ENCODE measurements at places on chromosomes 12 and 14.

GRCh38 chr12:22230280-22230794 lies 104.2 kb downstream of the ST8SIA1 start:
- no peak overlapping the region for H3K4me3 ChIP-seq
- H3K27ac ChIP-seq: no peak overlapping the region
- H3K27me3 ChIP-seq: no peaks in the 10 kb centered on the region
- H3K36me3 ChIP-seq: no peaks in the 10 kb centered on the region
- H3K4me1 ChIP-seq: no peaks in the 10 kb centered on the region

- peak overlapping the region; percentile 60 for H3K4me3 ChIP-seq
- H3K27ac ChIP-seq: peak overlapping the region; percentile 98
- H3K27me3 ChIP-seq: no peaks in the 10 kb centered on the region
- no peaks in the 10 kb centered on the region for H3K36me3 ChIP-seq
- DNase-seq: no peak
Observed at GRCh38 chr14:77023001-77023996, 5.2 kb downstream of the IRF2BPL start.

GRCh38 chr12:130922511-130922953 lies 31.2 kb upstream of the ADGRD1 start:
- H3K4me3 ChIP-seq: no peak overlapping the region
- H3K27me3 ChIP-seq: no peaks in the 10 kb centered on the region
- DNase-seq: no peak
- no peaks in the 10 kb centered on the region for H3K36me3 ChIP-seq
- peak overlapping the region; percentile 69 for H3K27ac ChIP-seq

- no peaks in the 10 kb centered on the region for H3K27me3 ChIP-seq
- DNase-seq: no peak
- H3K4me1 ChIP-seq: no peaks in the 10 kb centered on the region
- H3K36me3 ChIP-seq: no peaks in the 10 kb centered on the region
- H3K4me3 ChIP-seq: no peak overlapping the region
Observed at GRCh38 chr12:106416273-106416672, 58.7 kb downstream of the POLR3B start.

GRCh38 chr14:96783915-96784224 lies 13.3 kb upstream of the VRK1 start:
- H3K4me3 ChIP-seq: no peak overlapping the region
- H3K36me3 ChIP-seq: no peaks in the 10 kb centered on the region
- DNase-seq: no peak
- no peaks in the 10 kb centered on the region for H3K4me1 ChIP-seq
- no peak overlapping the region for H3K27ac ChIP-seq
- no peaks in the 10 kb centered on the region for H3K27me3 ChIP-seq

DNA sequence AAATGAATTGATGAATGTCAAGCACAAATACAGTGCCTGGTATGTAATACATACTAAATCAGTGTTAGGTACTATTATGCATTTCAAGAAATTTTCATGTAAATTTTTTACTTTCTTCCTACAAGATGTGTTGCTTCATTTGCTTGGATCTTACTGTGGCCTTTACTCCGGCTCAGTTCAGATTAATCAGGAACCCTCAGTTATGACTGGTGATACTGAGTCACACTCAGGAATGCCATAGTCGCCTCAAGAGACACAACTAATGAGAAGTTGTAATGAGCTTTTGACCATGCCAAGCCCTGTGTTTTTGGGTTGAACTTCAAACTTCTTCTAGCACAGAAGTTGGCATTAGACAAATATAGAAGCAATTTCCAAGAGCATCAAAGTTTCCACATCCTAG lies 96.0 kb downstream of the TGFB3 start:
- no peaks in the 10 kb centered on the region for H3K27me3 ChIP-seq
- H3K36me3 ChIP-seq: peaks cover 5% of the 10 kb centered on the region
- DNase-seq: no peak
- H3K4me3 ChIP-seq: no peak overlapping the region
- H3K27ac ChIP-seq: peak overlapping the region; percentile 53

DNA sequence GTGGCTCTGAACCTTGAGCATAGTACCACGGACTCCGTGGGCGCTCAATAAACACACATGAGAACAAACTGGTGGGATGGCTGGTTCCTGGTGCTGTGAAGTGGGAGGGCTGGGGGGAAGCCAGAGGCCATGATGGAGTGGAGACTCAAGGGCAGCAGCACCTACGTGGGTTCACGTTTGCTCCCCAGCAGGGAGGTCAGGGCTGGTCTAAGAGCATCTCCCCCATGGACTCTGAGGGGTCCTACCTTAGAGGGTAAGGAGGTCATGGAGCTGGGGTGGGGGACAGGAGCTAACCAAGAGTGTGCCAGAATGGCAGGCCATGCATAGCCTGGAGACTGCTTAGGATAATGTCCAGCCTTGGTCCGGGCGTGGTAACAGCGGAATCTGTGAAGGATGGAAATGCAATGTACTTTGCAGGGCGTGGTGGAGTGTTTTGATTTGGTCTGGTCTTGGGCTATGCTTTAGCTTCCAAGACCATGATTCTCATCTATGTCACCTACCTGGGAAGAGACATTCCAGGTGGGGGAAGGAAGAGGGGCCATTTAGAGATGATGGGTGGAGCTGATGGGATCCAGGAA lies 103.0 kb downstream of the PRMT8 start:
- no peaks in the 10 kb centered on the region for H3K27me3 ChIP-seq
- H3K4me3 ChIP-seq: no peak overlapping the region
- no peaks in the 10 kb centered on the region for H3K4me1 ChIP-seq
- DNase-seq: no peak
- H3K36me3 ChIP-seq: no peaks in the 10 kb centered on the region

- no peak overlapping the region for H3K27ac ChIP-seq
- H3K4me3 ChIP-seq: no peak overlapping the region
- H3K27me3 ChIP-seq: no peaks in the 10 kb centered on the region
- peaks cover 37% of the 10 kb centered on the region for H3K4me1 ChIP-seq
- H3K36me3 ChIP-seq: no peaks in the 10 kb centered on the region
Observed at GRCh38 chr14:89378119-89378518, 38.9 kb downstream of the FOXN3 start.

DNA sequence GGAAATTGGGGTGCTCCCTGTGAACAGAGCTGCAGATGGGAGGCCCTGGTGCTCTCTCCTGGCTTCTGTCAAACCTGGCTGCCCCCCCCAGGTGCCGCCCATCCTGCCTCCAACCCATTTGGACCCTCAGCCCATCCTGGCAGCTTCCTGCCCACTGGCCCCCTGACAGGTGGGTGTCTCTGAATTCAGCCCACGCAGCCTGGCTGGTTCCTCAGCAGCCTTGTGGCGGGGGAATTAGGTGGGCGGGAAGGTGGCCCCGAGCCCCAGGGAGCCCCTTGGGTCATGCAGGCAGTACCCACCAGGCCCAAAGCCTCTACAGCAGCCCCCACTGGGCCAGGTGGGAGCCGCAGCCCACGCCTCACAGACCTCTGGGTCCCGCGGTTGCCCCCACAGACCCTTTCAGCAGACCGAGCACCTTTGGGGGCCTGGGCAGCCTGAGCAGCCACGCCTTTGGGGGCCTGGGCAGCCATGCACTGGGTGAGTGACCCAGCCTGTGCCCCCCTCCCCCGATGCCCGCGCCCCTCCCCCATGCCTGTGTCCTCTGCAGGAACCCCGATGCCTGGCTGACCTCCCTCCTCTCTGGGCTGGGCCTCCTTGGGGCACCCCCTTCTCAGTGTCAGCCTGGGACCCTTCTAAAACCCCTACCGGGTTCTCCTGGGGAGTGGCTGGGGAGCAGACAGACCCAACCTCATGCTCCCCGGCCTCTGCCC lies 28.9 kb downstream of the LRCOL1 start:
- DNase-seq: no peak
- peak overlapping the region; percentile 45 for H3K4me3 ChIP-seq
- H3K27me3 ChIP-seq: no peaks in the 10 kb centered on the region
- H3K4me1 ChIP-seq: no peaks in the 10 kb centered on the region

- DNase-seq: no peak
- no peak overlapping the region for H3K4me3 ChIP-seq
Observed at GRCh38 chr12:51636986-51637385, 46.0 kb downstream of the SCN8A start.

GRCh38 chr14:58356268-58356667 lies 39.5 kb upstream of the TOMM20L start:
- peaks cover 17% of the 10 kb centered on the region for H3K4me1 ChIP-seq
- H3K27ac ChIP-seq: no peak overlapping the region
- no peaks in the 10 kb centered on the region for H3K27me3 ChIP-seq
- H3K4me3 ChIP-seq: no peak overlapping the region
- no peaks in the 10 kb centered on the region for H3K36me3 ChIP-seq

GRCh38 chr12:6773590-6774351 lies 1.5 kb downstream of the LAG3 start:
- DNase-seq: no peak
- H3K4me3 ChIP-seq: peak overlapping the region; percentile 16
- H3K4me1 ChIP-seq: peaks cover 43% of the 10 kb centered on the region
- H3K27ac ChIP-seq: peak overlapping the region; percentile 2

DNA sequence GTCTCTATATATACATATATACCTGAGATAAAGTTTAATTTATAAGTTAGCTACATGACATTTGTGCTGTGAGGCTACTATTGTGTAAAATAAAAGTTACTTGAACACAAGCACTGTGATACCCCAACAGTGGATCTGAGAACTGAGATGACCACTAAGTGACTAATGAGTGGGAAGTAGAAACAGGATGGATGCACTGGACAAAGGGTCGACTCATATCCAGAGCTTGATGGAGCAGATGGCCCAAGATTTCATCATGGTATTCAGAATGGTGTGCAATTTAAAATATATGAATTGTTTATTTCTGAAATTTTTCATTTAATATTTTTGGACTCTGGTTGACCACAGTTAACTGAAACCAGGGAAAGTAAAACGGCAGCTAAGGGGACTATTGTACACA lies 908.6 kb upstream of the MDGA2 start:
- H3K27me3 ChIP-seq: no peaks in the 10 kb centered on the region
- no peak overlapping the region for H3K27ac ChIP-seq
- H3K4me3 ChIP-seq: no peak overlapping the region
- DNase-seq: no peak

DNA sequence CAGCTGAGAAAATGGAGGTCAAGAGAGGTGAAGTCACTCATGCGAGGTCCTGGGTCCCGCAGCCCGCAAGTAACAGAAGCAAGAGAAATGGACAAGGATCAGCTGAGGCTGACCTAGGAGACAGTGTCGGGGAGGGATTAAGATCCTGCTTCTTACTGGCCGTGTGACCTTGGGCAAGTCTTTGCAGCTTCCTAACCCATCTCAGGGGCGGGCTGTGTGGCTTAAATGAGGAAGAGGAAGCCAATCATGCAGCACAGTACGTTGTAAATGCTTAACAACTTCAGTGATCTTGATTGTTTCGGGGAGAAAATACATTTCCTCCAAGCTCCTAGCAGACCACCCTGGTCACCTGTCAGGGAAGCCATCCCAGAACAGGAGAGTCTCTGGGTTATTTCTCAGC lies 7.1 kb upstream of the PGF start:
- H3K27me3 ChIP-seq: no peaks in the 10 kb centered on the region
- no peaks in the 10 kb centered on the region for H3K36me3 ChIP-seq
- peaks cover 4% of the 10 kb centered on the region for H3K4me1 ChIP-seq
- no peak for DNase-seq
- H3K4me3 ChIP-seq: no peak overlapping the region

DNA sequence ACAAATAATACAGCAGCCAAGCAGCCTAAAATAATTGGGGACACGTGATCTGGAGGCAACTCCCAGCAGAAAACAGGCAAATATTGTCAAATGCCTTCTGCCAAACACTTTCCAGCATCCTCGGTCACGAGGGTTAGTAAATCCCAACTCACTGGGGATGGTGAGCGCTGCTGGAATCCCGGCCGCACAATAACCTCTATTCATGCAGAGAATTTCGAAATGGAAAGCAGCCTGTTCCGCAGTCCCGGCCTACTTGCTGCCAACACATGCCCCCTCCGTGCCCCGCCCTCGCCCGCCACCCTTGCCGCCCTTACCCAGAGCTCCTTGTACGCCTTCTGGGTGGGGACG lies 62.2 kb downstream of the RFX4 start:
- no peaks in the 10 kb centered on the region for H3K4me1 ChIP-seq
- no peaks in the 10 kb centered on the region for H3K27me3 ChIP-seq
- H3K27ac ChIP-seq: no peak overlapping the region

- no peak overlapping the region for H3K4me3 ChIP-seq
- no peaks in the 10 kb centered on the region for H3K4me1 ChIP-seq
- H3K27me3 ChIP-seq: no peaks in the 10 kb centered on the region
- no peaks in the 10 kb centered on the region for H3K36me3 ChIP-seq
- no peak overlapping the region for H3K27ac ChIP-seq
Observed at GRCh38 chr12:33605757-33606156, 166.1 kb upstream of the SYT10 start.

GRCh38 chr12:47216150-47216677 lies 136.5 kb upstream of the AMIGO2 start:
- no peaks in the 10 kb centered on the region for H3K36me3 ChIP-seq
- no peak overlapping the region for H3K4me3 ChIP-seq
- H3K4me1 ChIP-seq: no peaks in the 10 kb centered on the region

GRCh38 chr12:76183459-76184186 lies 99.1 kb upstream of the NAP1L1 start:
- no peak overlapping the region for H3K4me3 ChIP-seq
- no peaks in the 10 kb centered on the region for H3K27me3 ChIP-seq
- no peaks in the 10 kb centered on the region for H3K36me3 ChIP-seq
- no peaks in the 10 kb centered on the region for H3K4me1 ChIP-seq

DNA sequence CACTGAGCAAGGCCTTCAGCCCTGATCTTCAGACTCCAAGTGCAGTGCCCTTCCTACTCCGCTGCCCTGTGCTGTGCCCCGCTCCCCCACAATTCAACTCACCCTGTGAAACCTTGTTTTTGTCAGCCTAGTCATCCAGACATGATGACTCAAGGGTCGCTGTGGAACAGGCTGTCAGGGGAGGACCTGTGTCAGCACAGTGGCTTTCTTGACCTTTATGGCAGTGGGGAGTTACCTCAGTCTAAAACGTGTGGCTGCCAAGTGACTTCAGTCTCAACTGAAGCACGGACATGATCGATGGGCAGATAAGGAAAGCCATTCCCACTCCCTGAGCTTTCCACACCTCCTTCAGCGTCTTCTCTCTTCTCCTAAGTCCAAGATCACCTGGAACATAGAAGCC lies 16.3 kb upstream of the FLVCR2 start:
- H3K27ac ChIP-seq: no peak overlapping the region
- H3K4me3 ChIP-seq: no peak overlapping the region
- no peak for DNase-seq
- H3K36me3 ChIP-seq: no peaks in the 10 kb centered on the region

DNA sequence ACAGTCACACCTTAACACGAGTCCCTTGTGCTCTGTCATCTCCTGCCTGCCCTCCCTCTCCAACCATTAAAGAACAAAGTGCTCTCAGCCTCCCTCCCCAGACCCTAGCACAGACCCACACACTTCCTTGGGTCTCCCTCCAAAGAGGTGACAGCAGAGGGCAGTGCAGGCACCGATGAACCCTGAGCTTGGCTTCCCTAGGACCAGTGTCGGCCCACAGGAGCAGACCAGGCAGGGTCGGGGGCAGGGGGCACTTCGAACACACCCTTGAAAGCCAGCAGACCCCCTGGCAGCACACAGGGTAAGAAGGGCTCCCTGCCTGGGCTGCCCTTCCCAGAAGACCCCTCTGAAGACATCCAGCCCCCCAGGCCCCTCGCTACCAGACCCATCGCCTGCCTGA lies 7.0 kb downstream of the CDK2AP1 start:
- DNase-seq: no peak
- H3K27me3 ChIP-seq: no peaks in the 10 kb centered on the region
- no peak overlapping the region for H3K27ac ChIP-seq

- peaks cover 15% of the 10 kb centered on the region for H3K4me1 ChIP-seq
- H3K27ac ChIP-seq: no peak overlapping the region
- H3K27me3 ChIP-seq: no peaks in the 10 kb centered on the region
- H3K36me3 ChIP-seq: no peaks in the 10 kb centered on the region
Observed at GRCh38 chr14:103870891-103871595, 23.7 kb upstream of the PPP1R13B start.

- DNase-seq: no peak
- H3K36me3 ChIP-seq: no peaks in the 10 kb centered on the region
- H3K27me3 ChIP-seq: no peaks in the 10 kb centered on the region
- H3K27ac ChIP-seq: peak overlapping the region; percentile 65
Observed at GRCh38 chr12:53299101-53299453, 418 bp upstream of the MYG1 start.
